ENCODE measurements at places on chromosomes 3 and 15. TPM values are rescaled to one million over a fixed set of nuclear protein-coding genes. Genes with fewer than 3 reads are reported as not detected.
A peak's percentile ranks its signal among the peaks of the same experiment; 100 is the strongest.

DNA sequence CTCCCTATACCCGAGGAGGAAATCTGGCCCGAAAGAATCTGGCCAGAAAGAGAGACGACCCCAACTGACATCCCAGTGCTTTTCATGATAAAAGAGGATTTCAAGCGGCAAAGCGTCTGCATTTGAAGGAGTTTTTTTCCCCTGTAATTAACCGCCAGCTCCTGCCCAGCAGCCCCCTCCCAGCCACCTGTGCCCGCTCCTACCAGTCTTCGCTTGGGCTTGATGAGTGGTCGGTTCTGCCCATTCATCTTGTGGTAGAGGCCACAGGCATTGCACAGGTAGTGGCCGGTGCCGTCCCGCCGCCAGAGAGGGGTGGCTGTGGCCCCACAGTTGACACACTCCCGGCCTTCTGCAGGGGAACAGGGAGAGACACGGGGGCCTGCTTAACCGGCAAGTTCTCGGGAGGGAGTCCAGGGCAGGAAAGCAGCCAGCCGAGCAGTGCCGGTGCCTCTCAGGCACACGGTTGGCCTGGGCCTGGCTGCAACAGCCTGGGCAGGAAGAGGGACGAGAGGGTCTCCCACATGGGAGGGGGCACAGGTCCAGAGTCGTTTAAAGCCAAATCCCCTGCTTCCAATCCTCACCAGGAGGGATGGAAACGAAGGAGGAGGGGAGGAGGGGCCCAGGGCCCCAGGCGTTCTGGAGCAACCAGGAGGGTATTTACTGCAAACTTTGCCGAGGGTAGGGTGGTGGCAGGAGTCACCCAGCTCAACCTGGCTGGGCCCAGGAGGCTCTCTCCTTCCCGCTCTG is 9.2 kb downstream of the GATA2 start:
- DNase-seq = peak; percentile 22

- no peak for DNase-seq
These were observed 908.9 kb downstream of the ROBO1 start for GRCh38 chr3:78858910-78859309.

- no peak for DNase-seq
These were observed 34.2 kb upstream of the LDHAL6B start for GRCh38 chr15:59172289-59172901.

- no peak for DNase-seq
These were observed 876.6 kb downstream of the TUSC7 start for GRCh38 chr3:117586161-117586560.

GRCh38 chr3:196741249-196741889 is 1.7 kb downstream of the PAK2 start:
- no peak for DNase-seq

- DNase-seq = no peak
These were observed 52.0 kb upstream of the LRIG1 start for GRCh38 chr3:66552846-66553245.

- DNase-seq = no peak
These were observed 129.7 kb downstream of the ARNT2 start for GRCh38 chr15:80533790-80534333.

DNA sequence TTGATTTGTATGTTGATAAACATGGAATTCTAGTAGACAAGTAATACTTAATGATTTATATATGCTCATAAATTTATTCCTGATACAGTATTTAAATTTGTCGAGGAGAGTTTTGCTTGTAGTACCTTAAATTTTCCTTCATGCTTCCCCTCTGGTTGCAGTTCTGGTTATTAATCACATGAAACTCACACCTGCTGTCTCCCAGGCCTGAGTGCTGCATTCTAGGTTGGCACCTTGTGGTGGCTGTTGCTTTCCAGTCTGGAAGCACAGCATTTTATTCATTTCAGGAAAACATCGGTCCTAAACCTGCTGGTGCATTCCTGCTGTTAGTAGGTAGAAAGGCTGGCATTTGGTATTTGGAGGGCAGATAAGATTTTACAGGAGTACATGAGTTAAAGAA is 44.9 kb downstream of the ATP1B3 start:
- DNase-seq = no peak

DNA sequence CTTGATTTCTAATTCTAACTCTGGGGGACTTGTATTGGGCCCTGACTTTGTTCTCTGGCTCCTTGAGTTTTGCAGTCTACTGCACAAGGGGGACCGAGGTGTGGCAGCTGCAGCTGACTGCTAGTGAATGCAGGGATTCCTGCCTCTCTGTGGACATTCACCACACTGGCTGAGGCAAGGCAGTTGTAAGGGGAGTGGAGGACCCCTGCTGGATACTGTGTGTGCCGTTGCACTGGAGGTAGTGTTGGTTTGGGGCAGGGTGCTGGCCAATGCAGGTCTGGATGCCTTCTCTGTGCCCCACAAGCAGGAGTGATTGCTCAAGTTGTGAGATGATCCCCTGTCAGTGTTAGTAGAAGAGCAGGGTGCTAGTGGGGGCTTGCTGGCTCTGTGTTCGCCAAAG is 626.1 kb downstream of the SQOR start:
- no peak for DNase-seq

- DNase-seq = no peak
These were observed 50.2 kb downstream of the CA12 start for GRCh38 chr15:63331456-63331855.

- no peak for DNase-seq
These were observed 26.3 kb downstream of the CHST2 start for GRCh38 chr3:143145906-143146305.

DNA sequence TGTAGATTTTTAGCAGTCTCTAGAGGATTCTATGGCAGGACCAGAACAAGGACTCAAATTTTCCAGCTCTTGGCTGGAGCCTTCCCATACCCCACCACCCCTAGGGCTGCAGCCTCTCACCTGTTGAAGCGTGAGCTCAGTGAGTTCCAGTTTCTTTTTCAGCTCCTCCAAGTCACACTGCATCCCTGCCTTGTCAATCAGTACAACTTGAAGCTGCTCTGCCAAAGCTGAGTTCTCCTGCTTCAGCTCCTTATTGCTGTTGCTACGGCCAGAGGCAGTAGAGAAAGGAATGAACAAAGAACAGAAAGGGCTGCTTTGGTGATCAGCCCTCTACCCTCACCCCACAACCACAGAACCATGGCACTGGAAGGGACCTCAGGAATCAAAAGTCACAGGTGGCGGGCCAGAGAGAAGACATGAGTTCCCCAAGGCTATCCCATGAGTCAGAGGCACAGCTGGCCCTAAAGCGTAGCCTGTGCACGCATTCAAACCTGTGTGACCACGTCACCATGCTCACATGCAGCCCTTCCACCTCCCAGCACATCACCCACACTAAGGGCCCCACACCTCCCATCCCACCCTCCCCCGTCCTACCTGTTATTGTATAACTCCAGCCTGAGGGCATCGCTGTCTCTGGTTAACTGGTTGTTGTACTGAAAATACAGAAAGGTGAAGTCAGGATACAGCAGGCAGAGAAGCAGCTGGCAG is 83.3 kb upstream of the C2CD4B start:
- no peak for DNase-seq

- DNase-seq = peak; percentile 74
These were observed 19.7 kb upstream of the SATB1 start for GRCh38 chr3:18444595-18445400.

GRCh38 chr3:156474560-156475389 is 80.1 kb downstream of the SSR3 start:
- no peak for DNase-seq

- DNase-seq = no peak
These were observed 1146.5 kb downstream of the ROBO2 start for GRCh38 chr3:78186404-78186803.

- no peak for DNase-seq
These were observed 242.4 kb downstream of the RYR3 start for GRCh38 chr15:33553157-33553556.

- DNase-seq = no peak
These were observed 612.2 kb downstream of the ZIC1 start for GRCh38 chr3:148021381-148021780.

DNA sequence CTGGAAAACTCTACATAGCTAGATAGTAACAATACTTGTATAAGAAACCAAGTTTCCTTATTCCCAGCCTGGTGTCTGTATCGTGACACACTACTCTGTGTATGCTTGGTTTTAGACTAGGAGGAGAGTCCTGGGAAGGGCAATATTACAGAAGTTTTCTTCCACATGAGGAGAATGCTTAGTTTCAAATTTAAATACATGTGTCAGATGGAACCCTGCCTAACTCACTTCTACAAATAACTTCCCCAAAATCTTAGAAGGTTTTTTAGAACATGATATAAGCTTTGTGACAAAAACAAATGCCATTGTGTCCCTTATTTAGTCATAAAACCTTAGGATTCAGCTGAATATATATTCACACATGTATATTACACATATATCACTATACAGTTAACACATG is 7.2 kb upstream of the IL20RB start:
- no peak for DNase-seq

GRCh38 chr3:169348929-169349621 is 314.4 kb downstream of the MECOM start:
- no peak for DNase-seq

DNA sequence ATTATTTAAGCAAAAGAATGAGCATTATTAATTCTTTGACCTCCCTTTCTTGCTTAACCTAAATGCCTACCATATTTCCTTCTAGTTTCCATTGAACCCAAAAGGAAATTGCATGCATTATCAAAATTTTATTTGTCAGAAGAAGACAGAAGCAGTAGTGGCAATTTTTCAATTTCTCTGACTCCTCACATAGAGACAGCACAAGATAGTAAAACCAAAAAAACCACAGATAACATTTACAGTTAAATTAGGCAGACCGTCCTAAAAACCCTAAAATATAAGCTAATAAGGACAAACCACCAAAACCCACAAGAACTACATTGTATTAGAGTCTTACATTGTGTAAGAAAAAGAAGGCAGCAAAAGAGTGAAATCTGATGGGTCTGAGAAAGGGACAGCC is 27.1 kb downstream of the GOLGB1 start:
- DNase-seq = no peak

GRCh38 chr15:67107014-67107812 is 41.8 kb downstream of the SMAD3 start:
- peak; percentile 68 for DNase-seq

DNA sequence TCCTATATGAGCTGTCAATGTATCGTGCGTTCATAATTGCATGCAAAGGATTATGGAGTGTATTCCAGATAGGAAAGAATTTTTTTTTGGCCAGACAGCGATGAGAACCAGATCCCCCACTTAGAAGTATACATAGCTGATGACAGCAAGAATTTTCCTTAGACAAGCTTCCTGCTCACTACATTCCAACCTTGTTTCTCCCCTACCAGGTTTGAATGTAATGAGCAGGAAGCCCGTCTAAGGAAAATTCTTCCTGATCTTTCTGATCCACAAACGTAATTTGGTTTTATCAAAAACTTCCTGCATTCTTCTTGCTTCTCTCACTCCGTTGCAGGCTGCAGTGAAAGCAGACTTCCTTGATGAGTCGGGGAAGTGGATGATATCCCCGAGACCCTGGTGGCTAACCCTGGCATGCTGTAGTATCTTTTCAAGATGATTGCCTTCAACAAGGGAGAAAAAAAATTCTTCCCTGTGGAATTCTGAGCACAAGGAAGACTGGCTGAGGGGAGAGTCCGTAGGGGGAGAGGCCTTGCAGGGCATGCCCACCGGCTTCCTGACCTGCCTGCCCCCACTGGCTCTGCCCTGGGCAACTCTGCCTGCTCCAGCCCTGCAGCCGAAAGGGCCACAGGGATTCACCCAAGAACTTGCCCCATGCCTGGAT is 243.1 kb downstream of the TLE3 start:
- no peak for DNase-seq

DNA sequence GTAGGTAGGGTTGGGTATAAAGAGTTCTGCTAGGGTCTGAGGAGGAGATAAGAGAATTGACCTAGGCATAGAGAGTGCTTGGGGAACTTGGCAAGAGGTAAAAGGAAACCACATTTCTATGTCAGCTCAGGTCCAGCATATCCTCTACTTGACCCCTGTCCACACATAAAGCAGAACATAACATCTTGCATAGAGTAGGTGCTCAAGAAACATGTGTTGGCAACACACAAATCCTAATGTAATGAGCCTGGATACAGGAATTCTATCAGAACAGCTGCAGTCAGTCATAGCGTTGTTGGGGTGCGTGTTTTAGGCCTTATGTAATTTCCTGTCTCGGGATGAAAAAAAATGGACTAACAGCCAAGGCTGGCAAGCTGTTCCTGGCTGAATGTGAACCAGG is 35.0 kb upstream of the PLCL2 start:
- no peak for DNase-seq

DNA sequence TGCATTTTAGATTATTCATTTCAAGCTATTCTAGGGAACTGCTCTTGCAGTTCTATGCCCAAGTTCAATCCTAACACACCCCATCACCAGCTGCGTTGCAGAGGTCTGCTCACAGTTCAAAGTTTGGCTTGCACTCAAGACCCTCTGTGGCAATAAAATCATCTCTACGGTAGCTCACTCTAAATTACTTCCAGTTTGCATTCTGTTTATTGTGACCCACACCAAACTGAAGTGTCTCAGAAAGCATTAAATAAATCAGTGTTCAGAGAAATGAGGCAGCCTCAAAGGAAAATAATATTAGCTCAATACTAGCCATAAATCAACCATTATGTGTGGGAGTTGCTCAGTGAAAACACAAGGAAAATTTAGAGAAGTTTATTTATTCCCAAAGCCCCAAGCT is 250.3 kb downstream of the MAGI1 start:
- no peak for DNase-seq

DNA sequence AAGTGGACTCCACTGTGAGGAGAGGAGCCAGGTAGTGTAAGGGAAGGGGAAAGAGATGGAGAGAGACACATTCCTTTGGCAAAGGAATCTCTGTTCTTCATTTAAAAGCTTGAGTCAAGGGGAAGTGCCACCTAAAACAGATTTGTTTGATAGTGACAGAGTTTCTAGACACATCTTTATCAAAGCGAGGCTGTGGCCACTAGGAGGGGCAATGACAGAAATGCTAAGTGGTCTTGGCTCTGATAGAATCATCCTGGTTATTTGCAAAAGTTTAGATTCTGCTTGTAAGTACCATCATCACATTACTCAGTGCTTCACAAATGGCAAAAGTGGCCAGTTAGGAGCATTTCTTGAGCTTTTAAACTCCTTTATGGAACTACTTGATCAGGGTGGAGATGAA is 261.4 kb downstream of the CNTN3 start:
- DNase-seq = no peak

DNA sequence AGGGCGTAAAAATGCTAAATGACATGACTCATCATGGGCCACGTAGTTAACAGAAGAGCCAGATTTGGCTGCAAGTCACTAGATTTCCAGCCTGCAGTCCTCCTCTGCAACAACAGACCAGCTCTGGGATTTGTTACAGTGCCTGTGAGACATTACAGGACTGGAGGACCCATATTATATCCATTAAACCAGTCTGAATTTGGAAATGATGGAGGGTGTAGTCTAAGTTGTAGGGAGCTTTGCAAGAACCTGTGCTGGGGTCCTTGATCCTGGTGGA is 10.8 kb downstream of the ZNF774 start:
- DNase-seq = no peak

The IL5RA gene
- 0.81 TPM for total RNA-seq

The ACOX2 gene
- total RNA-seq = 28.2 TPM

The NR1I2 gene
- 0.09 TPM for total RNA-seq

The TERB2 gene
- total RNA-seq = not detected

The RAB8B gene
- 21.9 TPM for total RNA-seq

The FEZF2 gene
- not detected for total RNA-seq

The ALDH1L1 gene
- total RNA-seq = 20.2 TPM
